ENCODE measurements at places on chromosomes 6 and 20.

- no peak for DNase-seq
Observed at GRCh38 chr6:92688342-92688741, 731.0 kb downstream of the EPHA7 start.

GRCh38 chr20:22909436-22909835 lies 125.7 kb upstream of the SSTR4 start:
- no peak for DNase-seq

GRCh38 chr6:20455251-20455940 lies 53.7 kb downstream of the E2F3 start:
- peak; percentile 13 for DNase-seq

DNA sequence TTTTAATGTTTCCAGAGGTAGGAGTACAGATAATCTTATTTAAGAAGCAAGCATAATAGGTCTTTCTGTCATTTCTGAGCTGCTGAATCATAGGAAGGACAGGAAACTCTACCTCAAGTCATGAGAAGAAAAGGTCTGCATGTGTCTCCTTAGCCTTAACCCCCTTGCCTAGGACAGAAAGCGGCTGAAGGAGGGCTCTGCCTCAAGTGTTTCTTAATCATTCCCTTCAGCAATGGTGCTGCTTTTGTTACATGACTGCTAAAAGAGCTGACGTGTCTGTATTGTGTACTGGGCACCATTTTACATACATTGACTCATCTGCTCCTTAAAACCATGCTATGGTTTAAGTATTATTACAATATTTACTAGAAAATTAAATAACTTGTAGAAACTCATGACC lies 564.0 kb upstream of the AGPAT4 start:
- DNase-seq, result no peak

DNA sequence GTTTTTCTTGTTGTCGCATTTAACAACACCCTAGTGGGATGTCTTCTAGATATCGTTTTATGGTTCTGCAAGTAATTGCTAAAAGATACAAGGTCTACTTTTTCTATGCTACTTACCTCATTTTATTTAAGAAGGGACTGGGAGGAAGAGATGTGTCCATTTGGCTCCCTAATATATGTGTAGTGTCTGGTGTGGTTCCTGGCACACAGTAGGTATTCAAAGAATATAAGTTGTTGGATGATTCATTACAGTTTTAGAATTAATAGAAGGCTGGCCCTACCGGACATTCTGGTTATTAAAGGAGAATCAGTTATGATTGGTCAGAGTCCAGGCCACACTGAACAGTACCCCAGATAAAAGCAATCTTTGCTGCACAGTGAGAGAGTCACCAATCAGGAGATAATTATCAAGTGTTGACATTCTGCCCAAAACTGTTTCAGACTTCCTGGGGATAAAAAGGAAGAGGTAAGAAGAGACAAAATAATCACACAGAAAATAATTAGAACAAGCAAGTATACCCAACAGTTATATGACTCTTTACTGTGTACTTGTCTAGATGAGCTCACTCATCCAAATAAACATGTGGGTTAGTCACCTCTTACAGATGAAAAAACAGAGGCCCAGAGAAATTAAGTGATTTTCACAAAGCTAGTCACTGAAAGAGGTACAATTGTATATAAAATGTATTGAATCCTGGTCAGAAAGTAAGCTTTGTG lies 7.0 kb downstream of the TMEM244 start:
- no peak for DNase-seq

DNA sequence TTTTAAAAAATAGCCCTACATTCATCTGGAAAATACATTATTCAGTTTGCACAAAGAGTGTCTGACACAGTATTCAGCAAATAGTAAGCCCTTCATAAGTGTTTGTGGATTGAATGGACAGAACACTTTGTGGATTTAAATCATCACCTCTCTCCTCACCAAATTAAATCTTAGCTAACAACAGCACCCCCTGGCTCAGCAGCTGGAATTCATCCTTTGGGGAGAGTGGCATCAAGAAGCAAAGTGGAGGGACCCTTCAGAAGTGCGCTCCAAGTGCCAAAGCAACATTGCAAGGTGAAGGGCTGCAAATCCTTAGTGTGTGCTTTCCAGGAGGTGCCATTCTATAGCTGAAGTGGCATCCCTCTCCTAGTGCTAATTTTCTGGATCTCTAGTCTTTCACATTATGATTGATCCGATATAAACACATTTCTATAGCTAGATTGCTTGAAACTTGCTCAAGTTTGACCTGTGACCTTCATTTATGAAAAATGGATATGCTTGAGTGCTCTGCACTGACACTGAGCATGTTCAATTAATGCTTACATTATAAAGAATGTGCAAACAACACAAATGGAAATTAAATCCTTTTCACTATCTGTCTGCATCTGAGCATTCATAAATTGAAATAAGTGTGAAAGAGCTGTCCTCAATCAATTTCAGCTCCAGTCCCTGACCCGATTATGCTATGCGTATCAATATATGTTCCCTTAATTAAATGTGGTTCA lies 891.7 kb downstream of the C6orf118 start:
- no peak for DNase-seq

DNA sequence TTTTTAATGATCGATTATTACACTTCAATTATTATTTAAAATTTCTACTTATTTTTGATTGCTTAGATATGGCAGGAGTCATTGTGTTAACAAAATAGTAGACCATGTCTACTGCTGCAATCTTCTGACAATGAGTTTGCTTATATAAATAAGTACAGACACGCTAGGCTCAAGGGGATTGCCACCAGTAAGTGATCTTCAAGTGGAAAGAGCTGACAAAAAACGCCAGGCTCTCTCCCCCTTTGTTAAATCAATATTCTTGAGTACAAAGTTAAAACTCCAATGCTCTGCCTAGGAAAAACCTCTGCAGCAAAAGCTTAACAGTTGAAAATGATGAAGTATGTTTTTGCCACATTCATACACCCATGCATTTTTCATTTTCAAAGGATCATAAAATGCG lies 738.1 kb downstream of the HDGFL1 start:
- DNase-seq, result no peak

GRCh38 chr6:157825243-157825904 lies 2.3 kb downstream of the SNX9 start:
- DNase-seq, result no peak
